ENCODE measurements at places on chromosomes 6 and 20. TPM values are rescaled to one million over a fixed set of nuclear protein-coding genes. Genes with fewer than 3 reads are reported as not detected.

DNA sequence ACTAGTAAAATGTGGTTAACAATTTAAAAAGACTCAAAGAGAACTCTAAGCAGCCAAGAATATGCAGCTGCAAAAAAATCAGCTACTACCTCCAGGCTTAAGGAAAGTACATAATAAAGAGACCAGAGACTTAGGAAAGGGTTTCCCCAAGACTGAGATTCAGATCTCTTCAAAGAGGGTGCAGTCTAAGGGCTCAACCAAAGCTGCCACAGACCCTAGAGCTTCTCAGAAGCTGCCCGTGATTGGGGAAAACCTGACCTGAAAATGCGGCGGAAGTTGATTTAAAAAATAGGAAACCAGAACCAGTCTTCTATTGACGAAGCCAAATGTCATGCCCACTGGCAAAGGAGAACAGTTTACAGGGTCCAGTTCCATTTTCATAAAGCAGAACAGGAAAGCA lies 516.8 kb upstream of the MARCKS start:
- no peak for DNase-seq

FAM209B gene
- not detected for total RNA-seq

GRIK2 gene
- total RNA-seq, result 0.92 TPM

DNA sequence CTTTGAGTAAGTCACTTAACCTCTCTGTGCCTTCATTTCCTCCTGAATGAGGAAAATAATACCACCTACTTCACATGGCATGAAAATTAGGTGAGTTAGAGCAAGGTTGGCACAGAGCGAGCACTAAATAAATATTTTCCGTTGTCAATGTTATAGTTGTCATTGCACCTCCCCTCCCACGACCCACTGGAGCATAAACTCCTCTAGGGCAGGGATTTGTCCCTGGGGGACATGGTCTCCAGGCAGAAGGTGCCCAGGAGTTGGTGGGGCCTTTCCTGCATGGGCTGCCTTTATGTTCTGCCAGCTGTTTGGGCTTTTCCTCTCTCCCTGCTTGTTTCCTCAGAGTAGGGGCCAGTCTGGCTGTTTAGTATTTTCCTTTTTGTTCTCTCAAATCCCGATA lies 1.3 kb upstream of the ANGPT4 start:
- no peak for DNase-seq

- DNase-seq, result no peak
These were observed 97.3 kb downstream of the ANKRD60 start for GRCh38 chr20:58131151-58131550.

GRCh38 chr20:16490696-16491095 lies 82.6 kb downstream of the KIF16B start:
- DNase-seq, result no peak

GRCh38 chr6:88669475-88669874 lies 293.9 kb downstream of the RNGTT start:
- DNase-seq, result no peak

PPP1R3G gene
- 7.3 TPM for total RNA-seq

GRCh38 chr20:56592817-56593216 lies 36.3 kb upstream of the TFAP2C start:
- no peak for DNase-seq

RAET1G gene
- total RNA-seq, result not detected

DNA sequence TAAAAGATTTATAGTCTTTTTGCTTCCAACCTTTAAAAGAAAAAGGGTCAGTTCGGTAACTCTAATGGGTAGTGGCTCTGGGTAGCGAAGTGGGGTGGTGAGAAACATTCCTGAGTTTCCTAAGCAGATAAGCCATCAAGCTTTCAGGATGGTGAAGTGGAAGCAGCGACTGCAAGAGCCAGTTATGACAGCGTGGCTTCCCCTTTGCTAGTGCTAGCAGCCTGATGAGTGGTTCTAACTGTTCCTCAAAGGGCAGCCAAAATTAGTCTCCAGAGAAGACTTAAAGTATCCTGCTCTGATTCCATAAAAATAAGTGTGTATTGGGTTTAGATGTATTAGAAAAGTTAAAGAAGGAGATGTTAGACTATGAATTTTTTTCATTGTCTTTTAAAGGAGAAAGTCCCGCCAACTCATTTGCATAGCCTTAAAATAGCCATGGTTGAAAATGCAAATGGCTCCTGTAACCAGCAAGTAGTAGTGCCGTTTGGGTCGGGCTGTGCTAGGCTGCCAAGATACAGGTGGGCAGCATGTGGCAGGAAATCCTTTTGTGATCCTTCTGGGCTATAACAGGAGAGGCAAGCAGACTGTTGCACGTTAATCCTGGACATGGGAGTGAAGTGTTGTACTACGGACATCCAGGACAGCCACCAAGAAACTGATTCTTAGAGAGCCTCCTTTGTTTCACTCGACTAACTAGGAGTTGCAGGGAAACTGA lies 18.0 kb downstream of the ELOVL2 start:
- DNase-seq, result no peak

- no peak for DNase-seq
These were observed 1.2 kb downstream of the SRSF12 start for GRCh38 chr6:89116702-89117101.

- no peak for DNase-seq
These were observed 178.8 kb upstream of the PRDM1 start for GRCh38 chr6:105907301-105907700.

- no peak for DNase-seq
These were observed 186.5 kb upstream of the TSHZ2 start for GRCh38 chr20:52785679-52786078.

GRCh38 chr6:10939840-10940239 lies 53.0 kb downstream of the SYCP2L start:
- DNase-seq, result no peak

DNA sequence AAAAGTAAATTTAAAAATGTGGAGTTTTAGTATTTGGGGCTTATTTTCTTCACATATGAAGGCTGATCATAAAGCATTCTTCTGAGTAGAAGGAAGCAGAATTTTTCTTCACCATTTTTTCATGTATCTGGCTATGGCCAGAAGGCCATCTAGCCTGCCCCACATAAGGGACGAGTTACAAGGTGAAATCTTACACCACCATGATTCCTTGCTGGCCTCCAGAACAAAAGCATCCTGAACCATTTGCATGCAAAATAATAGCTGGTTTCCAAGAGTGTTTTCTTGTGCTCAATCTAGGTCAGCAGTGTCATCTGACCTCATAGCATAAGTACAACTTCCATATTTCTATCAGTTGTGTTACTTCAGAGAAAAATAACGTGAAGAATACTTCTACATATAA lies 93.1 kb downstream of the BMP5 start:
- no peak for DNase-seq

GRCh38 chr6:159829526-159829925 lies 29.4 kb downstream of the PNLDC1 start:
- DNase-seq, result no peak

DNA sequence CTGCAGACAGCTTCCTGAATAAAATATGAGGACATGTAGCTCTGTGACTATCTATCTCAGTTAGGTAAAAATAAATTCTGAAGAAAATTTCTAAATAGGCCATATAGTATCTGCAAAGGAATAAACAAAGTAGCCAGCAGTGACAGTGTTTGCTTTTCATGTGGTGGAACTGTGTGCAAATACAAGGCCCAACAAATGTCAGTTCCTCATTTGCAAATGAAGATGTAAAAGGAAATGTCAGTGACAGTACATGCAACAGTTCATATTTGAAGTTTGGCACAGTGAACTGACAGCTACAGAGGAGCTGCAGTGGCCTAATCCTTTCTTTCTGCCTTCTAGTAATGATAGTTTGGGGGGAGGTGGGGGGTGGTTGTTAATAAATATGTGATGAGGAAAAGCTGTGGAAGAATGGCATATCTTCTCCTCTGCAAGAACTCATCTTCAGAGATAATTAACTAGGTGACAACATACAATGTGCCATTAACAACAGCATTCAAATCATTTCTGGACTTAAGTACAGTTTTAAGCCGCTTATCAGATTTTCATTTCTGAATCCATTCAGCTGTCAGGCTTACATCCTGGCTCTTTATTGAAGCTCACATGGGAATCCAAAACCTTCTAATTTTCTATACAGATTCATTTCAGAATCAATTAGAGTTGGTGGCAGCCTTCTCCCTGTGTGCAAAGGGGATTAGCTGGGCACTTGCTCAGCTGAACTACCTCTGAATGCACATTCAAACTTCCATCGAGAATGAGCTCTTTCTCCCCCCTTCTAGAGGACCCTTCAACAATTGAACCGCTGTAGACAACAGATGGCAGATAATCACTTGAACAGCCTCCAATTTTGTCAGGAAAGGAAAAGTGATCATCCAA lies 1059.0 kb upstream of the EPHA7 start:
- DNase-seq, result no peak

GRCh38 chr6:139016337-139017213 lies 12.0 kb upstream of the ABRACL start:
- DNase-seq, result no peak

DNA sequence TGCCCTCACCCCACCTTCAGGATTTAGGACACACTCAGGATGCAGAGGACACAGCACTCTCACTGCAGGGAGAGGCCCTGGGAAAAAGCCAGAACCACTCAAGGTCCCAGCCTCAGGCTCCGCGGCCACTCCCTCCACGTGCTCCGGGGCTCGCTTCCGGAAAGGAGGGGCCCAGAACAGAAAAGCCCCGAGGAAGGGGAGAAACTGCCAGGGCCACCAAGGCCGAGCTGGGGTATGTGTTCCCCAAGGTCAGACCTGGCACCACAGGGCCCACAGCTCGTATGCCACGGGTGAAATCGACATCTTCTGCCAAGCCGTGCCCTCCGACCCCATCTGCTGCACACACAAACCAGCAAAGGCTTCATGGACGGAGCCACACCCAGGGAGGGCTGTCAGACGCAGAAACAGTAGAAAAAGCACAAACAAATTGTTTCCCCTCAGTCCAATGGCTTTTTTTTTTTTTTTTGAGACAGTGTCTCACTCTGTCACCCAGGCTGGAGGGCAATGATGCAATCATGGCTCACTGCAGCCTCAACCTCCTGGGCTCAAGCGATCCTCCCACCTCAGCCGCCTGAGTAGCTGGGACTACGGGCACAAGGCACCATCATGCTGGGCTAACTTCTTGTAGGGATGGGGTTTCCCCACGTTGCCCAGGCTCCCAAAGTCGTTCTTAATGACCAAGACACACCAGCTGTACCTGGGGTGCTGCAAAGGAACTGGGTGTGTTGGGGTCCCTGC lies 33.4 kb downstream of the SLC2A4RG start:
- no peak for DNase-seq

WFDC9 gene
- total RNA-seq, result not detected

DNA sequence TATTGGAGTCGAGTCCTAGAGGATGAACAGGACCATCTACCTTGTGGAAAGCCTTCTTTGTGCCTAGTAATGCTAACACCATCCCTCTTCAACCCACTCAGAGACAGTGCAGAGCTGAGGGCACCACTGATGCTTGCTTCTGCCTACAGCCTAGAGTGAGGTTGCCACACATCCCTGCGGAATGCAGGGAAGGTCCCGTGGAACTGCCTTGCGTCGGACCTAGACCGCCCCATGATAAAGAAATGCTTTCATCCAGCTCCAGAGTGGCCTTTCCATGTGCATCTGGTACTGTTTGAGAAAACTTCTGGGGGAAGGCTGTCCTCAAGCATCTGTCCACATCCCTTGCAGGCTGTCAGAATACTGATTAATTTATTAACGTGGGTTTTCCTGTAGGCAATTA lies 168.4 kb downstream of the PHACTR1 start:
- no peak for DNase-seq

PACSIN1 gene
- total RNA-seq, result not detected

DNA sequence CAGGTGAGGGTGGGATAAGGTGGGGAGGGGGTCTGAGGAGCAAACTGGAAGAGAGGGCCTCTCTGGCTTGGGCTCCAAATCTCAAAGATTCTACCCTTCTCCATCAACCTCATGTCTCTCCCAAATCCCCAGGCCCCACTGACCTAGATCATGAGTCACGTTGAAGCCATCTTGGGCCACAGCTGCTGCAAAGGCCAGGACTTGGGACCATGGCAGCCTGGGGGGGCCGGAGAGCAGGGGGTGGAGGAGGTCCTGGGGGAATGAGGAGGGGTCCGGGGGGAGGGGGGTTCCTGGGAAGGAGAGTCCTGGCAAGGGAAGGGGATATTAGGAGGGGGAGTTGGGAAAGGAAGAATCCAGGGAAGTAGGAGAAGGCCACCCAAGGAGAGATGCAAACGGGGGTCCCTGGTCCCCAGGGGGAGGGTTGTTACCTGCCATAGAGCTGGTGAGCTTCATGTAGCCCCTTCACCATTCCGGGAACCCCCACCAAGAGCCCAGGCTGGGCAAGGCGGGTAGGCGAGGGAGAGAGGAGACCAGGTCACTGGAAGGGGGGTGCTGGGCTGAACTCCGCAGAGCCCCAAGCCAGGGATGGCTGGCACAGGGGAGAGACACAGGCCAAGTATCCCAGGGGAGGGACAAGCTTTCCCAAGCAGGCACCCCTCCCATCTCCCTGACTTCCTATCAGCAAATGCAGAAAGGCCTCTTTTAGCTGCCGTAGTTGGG lies 12.7 kb downstream of the GGT7 start:
- DNase-seq, result no peak

DNA sequence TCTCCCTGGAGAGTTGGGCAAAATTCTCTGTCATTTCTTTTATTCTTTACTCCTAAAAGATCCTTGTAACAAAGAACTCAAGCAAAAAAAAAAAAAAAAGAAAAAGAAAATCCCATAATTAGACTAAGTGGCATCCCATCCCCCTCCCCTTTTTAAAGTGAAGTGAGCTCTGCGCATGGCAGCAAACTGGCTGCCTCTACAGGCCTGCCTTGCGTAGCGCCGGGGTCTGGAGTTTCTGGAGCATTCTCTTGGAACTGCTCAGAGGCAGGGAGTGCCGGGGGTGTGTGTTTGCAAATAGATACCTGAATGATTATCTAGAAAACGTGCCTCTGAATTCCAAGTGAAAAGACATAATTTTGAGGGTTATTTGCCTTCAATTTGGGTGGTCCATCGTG lies 48.1 kb downstream of the FOXC1 start:
- DNase-seq, result no peak

DNA sequence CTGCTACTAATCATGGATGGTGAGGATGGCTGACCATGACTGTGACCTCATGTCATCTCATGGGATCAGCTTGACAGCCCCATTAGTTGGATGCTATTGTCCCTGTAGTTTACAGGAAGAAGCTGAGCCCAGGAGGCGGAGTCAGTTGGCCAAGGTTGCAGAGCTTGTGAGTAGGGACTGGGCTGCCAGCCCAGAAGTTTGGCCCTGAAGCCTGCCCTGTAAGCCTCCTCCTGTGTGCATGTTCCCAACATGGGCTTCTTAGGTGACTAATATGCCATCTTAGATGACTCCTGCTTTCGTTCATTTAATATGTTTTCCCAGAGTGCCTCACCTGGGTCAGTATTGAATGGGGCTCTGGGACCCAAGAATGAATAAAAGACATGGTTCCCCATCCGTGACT lies 6.9 kb downstream of the EDN3 start:
- no peak for DNase-seq

- DNase-seq, result no peak
These were observed 164.2 kb upstream of the PLN start for GRCh38 chr6:118383924-118384323.

ATAT1 gene
- total RNA-seq, result 4.1 TPM

Measured in thoracic aorta (tissue), 2 donors.